SW 1271 (cell line): ENCODE measurements at places on chromosomes 5 and 9.

- no peak for DNase-seq
Measured at GRCh38 chr9:36967997-36968396, 66.1 kb downstream of the PAX5 start.

DNA sequence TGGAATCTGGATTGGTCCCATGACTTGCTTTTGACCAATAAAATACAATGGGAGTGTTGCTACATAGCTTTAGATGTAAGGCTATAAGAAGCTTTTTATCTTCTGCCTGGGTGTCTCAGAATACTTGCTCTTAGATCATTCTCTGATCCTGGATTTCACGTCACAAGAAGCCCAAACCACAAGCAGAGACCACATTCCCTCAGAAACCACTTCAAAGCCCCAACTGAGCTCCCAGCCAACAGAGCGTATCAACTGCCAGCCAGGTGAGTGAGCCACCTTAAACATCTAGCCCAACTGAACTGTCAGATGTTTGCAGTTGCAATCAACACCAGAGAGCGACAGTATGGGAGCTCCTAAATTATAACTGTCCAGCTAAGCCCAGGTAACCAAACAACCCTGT is 687.1 kb downstream of the TLE1 start:
- DNase-seq = no peak

DNA sequence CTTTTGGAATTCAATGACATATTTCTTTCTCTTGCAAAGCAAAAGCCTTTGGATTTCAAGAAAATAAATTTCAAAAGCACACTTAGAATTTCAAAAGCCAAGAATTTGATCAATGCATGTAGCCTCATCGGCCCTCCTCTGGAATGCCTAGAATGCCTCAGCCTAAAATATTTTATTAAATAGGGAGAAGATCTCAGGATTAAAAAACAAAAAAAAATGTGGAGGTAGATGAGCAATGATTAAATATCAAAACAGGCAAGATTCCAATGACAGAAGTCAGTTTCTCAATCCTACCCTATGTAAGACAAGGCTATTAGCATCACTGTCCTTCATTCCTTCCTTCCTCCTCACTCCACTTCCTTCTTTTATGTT is 169.0 kb downstream of the CDH6 start:
- no peak for DNase-seq

- DNase-seq = peak; percentile 9
Measured at GRCh38 chr5:94613583-94613982, 4.8 kb downstream of the KIAA0825 start.

- DNase-seq = no peak
Measured at GRCh38 chr5:20113031-20113715, 125.2 kb upstream of the CDH18 start.

DNA sequence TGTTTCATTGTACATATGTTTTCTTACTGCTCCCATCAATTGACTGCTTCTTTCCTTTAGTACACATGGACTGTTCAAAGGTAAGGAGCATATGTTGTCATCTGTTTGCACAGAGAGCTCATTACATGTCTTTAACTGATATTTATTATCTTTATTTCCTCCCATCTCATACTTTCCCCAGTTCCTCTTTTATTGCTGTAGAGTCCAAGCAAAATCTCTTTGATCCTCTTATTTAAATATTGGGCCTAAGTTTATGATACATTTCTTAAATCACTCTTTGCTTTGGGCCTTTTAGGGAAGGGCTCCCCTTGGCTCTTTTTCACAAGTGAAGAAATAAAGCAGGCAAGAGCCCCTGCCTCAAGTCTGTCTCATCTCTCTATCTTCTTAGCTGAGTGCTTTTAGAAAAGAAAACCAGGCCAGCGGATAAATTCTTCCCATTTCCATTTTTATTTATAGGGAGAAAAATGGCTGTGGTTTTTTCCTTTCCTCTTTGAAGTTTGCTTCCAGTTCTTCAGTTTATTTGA is 152.4 kb downstream of the DOCK2 start:
- no peak for DNase-seq

GRCh38 chr9:98775831-98776441 is 20.4 kb downstream of the ANKS6 start:
- DNase-seq = peak; percentile 58

DNA sequence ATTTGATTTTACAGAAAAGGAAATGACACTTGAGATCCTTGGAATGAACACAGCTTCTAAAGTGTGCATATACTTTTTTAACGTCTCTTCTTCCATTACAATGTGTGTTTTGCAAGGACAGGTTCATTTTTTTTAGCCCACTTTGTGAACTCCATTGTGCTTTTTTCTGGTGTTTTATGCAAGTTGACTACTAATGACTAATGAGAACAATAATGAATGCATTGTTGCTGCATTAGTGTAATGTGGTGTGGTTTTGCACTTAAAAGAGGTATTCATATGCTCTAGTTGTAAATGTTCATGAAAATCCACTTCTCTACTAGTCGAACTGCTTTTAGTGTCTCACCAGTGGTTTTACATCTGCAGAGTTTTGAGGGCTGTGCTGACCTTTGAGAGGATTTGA is 93.6 kb downstream of the UHRF2 start:
- DNase-seq = no peak

- DNase-seq = peak; percentile 65
Measured at GRCh38 chr5:135457424-135458071, 5.4 kb upstream of the TIFAB start.

GRCh38 chr9:132369421-132369820 is 14.6 kb upstream of the SETX start:
- no peak for DNase-seq

DNA sequence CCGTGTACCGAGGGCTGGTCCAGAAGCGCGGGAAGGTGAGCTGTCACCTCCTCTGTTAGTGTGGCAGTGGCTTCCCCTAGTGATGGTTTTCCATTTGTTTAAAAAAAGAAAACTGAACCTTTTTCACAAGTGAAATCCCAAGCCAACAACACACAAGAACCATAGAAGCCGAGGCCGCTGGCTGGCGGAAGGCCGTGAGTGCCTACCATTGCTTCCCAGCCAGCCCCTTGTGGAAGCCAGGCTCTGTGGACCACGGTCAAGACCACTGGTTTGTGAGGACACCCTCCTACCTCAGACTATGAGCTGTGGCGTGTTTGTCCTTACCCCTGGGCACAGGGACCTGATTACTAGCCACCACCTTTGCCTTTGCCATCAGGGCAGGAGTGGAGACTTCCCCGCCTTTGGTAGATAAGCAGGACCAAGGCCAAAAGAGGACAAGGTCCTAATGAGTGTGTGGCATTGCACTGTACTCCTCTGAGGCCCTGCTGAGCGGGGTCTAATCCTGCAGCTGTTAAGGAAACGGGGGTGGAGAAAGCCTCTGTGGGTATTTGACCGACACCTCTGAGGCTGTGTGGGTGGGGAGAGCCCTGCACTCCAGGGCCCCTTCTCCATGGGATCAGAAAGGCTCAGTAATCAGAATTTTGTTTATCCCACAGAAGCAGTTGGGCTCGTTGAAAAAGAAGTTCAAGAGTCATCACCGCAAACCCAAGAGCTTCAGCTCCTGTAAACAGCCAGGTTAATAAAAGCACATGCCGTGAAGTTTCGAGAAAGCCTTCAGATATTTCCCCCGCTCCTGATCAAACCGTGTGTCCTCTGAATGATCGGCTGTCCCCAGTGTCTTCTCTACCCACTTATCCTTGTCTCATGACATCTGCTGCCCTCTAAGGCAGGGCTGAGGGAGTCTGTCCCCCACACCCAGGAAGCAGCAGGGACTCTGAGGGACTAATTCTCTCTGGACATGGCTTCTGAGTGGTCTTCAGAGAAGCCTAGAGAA is 4.3 kb downstream of the SURF2 start:
- no peak for DNase-seq

DNA sequence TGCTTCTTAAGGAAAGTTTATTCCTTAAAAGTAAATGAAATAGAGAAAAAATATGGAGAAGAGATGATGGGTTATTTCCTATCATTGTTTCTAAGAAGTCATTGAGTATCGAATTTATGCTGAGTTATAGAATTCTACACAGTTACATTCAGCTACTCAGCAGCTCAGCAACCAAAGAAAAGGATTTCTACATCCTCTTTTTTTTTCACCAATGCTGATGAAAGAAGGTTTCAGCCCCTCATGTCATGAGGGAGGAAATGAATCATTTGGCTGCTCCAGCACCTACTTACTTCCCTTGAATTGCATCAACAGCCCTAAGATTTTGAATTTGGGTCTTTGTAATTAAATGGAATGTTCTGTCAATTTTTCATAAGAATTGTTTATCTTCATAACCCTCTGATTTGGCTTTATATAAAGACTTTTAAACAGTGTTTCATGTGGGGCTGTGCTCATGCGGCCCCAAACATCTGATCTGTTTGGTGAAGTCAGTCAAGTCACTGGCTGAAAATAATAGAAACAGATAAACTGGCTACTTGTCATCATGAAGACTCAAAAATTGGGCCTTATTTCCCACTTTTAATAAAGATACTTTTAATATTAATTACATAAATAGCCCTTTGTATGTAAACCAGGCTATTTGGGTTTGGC is 18.5 kb upstream of the SNX2 start:
- peak; percentile 13 for DNase-seq

GRCh38 chr5:171386861-171387344 is 746 bp upstream of the NPM1 start:
- DNase-seq = peak; percentile 65

GRCh38 chr5:118832974-118833373 is 155.4 kb downstream of the DTWD2 start:
- no peak for DNase-seq

DNA sequence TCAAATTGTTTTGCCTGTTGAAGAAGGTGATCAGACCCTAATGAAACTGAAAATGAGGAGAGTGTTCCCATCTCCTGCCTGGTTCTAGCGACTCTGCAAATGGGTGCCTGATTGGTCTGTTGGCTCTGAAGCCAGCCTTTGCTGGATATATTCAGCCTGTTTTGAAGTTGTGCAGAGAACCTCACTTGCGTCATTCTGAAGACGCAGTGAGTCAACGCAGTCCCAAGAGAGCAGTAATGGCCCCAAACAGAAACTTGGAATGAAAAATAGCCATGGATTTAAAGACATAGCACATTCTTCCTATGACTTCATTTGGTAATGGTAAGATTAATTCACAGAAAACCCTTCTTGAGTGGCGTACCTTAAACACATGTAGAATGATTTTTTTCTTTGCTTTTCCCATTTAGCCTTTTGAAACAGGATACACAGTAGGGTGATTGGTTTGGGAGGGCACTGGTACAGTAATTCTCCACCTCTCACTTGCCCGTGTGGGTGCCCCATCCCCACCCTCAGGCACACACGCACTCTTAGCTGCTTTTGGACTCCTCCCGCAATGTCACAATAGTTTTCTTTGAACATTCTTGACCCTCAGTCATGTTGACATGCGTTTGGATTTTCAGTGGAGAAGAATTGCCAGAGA is 54.1 kb upstream of the ABL1 start:
- DNase-seq = no peak

- DNase-seq = no peak
Measured at GRCh38 chr9:80649001-80649420, 1040.3 kb downstream of the TLE1 start.

DNA sequence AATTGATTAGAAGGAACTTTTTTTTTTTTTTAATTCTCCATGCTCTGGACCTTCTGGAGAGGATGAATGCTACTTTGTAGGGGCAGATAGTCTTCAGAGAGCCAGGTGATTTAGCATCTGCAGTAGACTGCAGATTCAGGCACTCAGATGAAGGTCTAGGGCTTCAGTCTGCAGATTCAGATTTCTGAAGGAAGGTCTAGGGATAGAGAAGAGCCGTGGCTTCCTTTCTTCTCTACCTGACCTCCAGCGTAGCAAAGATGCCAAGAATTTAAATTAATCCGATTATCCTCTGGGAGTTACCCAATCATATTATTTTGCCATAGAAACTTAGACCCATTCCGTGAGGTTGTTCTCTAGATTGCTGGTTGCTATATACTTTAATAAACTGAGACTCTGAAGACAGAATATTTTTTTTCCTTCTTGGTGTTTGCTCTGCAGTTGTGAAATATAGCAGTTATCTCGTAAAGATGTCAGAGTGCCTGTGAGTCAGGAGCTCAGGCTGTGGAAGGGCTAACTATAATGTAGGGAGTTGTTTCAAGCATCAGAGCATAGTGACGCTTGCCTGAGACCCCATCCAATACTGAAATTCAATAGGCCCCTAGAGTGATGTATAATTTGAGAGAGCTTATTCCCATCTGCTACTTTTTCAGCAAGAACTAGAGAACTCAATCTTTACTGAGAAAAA is 132.7 kb upstream of the SLC12A2 start:
- DNase-seq = no peak

DNA sequence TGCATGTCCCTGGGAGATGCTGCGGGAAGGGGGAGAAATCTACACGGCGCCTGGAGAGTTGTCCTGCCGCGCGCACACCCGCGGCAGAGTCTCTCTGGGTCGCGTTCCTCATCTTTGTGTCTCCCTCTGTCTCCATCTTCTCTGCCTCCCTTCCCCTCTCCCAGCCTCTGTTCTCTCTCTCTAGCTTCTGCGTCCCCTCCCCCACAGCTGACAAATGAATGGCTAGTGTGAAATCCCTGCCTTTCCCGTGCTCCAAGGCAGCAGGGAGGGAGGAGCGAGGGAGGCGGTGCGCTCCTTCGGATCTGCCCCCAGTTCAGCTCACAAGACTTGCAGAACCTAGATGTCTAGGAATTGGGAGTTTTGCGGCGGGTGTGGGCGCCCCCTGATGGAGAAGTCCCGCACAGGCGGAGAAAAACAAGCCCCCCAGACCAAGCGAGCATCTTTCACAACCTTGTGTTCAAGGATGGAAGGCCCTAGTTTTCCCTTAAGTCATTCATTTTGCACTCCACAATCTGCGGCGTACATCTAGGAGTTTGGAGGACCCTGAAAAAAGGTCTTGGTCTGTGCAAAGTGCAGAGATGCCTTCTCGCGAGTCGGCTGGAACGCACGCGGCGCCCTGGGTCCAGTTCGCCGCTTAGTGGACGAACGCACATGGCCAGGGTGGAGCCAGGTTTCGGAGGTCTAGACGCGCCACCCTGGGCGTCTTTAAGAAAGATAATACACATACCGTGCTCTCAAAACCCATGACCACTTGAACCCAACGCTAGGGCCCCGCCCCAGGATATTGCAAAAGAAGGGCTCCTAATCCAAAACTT is 2.0 kb downstream of the VCAN start:
- peak; percentile 96 for DNase-seq

DNA sequence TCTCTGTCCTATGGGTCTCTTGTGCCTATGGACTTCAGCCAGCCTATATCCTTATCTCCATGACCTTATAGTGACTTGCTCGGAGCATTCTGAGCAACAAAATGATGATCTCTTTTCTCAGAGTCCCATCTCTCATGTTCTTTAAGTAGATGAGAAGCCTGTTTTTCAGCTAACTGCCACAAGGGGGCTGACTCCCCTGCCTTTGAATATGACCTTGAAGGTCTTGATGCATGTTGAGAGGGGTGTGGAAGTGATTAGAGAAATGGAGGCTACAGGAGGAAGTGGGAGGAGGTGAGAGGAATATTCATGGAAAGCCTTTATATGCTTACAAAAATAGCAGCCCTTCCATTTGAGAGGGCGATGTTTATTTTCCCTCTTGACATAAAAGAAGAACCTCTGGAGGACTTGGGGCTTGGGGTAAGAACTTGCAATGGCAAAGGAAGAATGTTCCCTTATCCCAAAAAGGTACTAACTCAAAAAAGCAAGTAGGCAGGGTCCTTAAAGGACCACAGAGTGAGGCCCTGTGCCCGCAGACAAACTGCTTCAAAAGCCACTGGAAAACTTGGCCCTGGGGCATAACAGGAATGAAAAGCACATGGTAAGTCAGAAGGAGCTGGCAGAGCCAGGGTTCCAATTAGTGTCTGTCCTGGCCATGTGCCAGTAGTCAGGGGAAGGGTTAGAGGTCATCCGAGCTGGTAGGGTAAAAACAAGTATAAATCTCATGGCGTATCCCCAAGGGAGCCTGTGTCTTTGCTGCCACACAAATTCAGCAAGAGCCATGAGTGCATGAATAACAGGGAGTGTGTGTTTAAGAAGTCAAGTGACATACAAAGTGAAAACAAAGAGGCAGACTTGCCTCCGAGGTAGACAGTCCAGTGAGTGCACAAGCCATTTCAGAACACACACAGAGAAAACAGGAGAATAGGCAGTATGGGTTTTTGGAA is 39.1 kb downstream of the FGD3 start:
- DNase-seq = no peak
